ENCODE measurements at places on chromosomes 2 and 18.

GRCh38 chr2:66565291-66565690 lies 130.4 kb downstream of the MEIS1 start:
- no peak for DNase-seq

DNA sequence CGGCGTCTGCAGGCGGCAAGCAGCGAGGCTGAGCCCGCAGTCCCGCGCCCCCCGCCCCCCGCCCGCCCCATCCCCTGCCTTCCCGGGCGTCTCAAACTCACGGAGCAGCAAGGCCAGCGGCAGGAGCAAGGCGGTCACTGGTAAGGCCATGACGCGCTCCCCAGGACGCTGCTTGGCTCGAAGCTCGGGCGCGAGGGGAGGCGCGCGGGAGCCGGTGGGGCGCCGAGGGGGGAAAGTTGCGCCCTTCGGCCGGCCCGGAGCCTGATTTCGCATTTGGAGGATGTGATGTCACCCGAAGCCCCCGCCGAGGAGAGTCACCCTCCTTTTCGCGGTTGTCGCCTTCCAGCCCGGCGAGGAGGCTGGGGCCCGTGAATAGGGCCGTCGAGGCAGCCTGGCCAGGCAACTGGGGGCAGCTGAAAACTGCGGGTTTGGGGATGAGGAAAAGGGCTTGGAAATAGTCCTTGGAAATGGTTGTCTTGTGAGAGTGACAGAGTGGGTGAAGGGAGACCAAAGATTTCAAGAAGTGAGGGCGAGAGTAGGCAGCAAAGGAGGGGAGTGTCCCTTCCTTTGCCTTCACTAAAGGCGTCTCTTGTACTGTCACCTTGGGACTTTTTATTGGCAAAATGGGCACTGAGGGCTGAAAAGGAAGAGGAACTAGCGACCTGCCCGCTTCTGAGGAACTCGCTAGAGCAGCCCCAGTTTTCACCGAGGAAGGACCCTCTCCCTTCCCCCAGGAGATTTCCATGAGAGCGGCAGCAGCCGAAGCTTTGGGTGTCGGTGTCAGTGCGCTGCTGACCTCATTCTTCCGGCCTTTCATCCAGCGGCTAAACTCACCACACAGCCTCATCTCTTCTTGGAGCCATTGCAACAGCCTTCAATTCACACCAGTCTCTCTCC lies at the start of gene CD8A:
Gene CD8A, minus strand, starts transcription at position 238 of the 897 bp plus-strand sequence. Its CDS starts 88 bp downstream, at position 150.
- DNase-seq = peak; percentile 69

GRCh38 chr2:15931319-15931890 lies 8.9 kb upstream of the MYCN start:
- no peak for DNase-seq

- no peak for DNase-seq
Measured at GRCh38 chr2:216765761-216766262, 70.5 kb upstream of the IGFBP5 start.

DNA sequence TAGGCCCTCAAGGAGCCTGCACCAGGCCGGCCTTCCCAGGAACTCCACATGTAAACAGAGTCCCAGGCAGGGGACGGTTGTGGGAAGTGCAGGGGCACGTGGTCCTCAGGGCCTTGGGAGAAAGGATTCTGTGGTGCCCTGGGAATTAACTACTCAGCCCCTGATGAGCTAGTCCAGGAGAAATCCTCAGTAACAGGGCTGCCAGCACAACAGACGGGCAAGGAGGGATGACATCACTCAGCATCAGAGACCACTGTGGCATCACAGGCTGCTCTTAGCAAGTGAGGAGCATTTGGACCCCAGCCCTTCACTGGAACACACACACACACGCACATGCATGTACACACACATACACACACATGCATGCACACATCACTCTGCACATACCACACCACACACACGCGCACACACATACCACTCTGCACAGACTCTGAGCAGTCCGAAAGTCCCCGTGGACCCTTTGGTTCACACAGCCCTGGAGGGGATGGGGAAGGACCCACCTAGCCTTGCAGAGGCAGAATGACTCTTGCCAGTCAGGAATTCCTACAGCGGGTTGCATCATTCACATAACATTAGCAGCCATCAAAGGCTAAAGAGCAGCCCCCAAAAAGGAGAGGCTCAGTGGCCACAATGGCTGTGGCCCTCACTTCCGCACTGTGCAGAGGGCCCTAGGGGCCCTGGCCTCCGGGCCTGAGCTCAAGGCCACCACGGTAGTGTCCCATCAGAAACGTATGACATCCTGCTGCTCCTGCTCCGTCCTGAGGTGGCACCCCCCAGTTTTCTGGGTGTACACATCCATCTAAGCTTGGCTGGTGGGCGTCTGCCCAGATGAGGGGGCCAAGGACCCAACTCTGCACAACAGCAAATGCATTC lies 1.9 kb upstream of the NMUR1 start:
- no peak for DNase-seq

DNA sequence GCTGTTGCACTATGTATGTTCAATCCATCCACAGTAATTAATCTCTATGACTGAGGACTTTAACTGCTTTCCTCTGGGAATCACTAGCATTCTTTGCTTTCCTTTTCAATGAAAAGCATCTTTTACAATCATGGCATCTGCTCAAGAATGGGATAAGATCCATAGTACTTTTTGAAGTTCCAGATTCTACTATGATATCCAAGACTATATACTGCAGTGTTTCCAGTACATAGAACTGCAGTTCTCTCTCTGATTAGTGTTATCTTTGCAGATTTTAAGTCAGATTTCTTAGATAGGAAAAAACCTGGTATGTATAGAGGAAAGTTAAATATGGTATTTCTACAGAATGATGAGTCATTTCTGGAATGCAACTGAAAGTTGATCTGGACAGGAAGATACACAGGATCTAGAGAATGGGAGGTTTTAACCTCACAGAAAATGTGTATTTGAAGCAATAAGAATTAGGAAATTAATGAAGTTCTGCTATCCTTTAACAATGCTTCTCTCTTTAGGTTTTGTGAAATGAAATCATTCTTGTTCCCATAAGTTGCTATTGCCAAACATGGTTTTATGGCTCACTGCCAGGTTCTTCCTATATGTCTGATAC lies 670.7 kb downstream of the ERBB4 start:
- DNase-seq = no peak

DNA sequence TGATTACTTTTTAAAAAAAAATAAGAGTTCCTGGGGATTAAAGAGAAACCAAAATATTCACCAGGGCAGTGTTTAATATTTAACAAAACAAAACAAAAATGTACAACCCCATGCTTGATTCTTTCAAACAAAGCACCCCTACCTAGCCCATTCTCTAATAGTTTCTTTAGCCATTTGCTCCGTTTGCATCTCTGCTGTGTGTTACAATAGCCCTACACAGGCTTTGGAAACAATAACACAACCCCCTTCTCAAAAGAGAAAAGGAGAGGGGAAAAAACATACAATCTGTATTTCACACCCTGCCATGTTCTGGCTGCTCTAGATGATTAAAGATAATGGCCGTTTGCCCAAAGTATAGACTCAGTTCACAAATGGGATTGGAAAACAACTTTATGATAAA lies 302.9 kb downstream of the CPS1 start:
- DNase-seq = no peak

- no peak for DNase-seq
Measured at GRCh38 chr2:122358729-122359128, 603.3 kb downstream of the TSN start.

DNA sequence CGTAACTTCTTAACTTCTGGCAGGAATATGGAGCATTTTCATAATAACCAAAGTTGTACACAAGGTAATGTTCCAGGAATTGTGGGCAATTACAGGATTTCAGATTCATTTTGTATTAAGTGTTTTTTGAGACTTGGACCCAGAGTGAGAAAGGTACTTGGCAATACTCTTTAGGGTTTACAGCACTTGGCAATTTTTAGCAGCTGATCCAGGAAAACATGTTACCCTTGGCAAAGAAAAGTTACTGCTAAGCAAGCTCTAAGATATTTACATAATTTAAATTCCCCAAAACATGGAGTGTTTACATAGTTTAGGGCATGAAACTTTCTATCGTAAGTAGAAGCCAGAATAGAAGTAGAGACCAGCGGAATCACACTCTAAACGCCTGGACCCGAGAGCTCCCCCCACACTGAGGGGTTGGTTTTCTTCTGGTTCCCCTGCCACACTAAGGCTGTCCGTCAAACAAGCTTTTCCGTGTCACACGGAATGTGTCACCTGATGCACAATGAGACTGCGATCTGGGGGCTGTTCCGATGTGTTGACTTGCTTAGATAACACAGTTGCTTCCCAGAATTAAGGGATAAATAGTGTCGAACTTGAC lies 177.1 kb downstream of the PTGR3 start:
- DNase-seq = no peak

DNA sequence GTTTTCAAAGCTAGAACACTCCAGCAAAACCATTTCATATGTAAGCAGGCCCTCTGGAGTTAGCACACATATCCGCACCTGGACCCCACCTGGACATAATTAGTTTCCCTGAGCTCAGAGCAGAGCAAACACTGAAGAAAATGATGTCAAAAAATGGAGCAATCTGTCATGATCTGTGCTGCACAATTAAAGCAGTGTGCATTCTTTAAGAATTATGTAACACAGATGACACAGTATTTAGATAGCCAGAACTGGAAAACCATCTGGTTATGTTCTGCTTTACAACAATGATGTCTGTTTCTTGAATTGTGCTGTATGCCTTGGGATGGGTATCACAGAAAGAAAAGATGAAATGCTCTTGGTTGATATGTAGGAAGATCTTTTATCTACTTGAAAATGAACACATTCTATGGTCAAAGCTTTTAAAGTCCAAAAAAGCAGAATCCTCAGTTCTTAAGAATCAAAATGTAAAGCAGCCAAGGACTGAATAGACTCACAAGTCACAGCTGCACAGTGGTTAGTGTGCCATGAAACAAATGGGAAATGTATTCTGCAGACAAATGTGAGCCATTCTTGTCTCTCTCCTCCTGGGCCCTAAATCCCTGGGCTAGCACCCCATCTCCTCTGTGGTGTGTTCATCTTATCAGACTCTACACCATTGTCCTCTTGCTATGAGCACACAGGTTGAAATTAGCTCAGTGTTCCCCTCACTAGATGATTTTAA lies 36.8 kb downstream of the HRH4 start:
- no peak for DNase-seq

GRCh38 chr2:219507581-219508443 lies 6.5 kb upstream of the ASIC4 start:
- no peak for DNase-seq

- no peak for DNase-seq
Measured at GRCh38 chr18:74234326-74235171, 57.2 kb downstream of the CYB5A start.

GRCh38 chr2:186060744-186061440 lies 322.3 kb downstream of the FSIP2 start:
- DNase-seq = no peak

- no peak for DNase-seq
Measured at GRCh38 chr2:139079311-139079710, 299.1 kb upstream of the NXPH2 start.

- DNase-seq = no peak
Measured at GRCh38 chr2:9952286-9952737, 819 bp downstream of the GRHL1 start.

GRCh38 chr2:34785206-34785785 lies 1186.2 kb upstream of the FAM98A start:
- no peak for DNase-seq

GRCh38 chr2:11719230-11719977 lies 27.0 kb upstream of the LPIN1 start:
- no peak for DNase-seq

DNA sequence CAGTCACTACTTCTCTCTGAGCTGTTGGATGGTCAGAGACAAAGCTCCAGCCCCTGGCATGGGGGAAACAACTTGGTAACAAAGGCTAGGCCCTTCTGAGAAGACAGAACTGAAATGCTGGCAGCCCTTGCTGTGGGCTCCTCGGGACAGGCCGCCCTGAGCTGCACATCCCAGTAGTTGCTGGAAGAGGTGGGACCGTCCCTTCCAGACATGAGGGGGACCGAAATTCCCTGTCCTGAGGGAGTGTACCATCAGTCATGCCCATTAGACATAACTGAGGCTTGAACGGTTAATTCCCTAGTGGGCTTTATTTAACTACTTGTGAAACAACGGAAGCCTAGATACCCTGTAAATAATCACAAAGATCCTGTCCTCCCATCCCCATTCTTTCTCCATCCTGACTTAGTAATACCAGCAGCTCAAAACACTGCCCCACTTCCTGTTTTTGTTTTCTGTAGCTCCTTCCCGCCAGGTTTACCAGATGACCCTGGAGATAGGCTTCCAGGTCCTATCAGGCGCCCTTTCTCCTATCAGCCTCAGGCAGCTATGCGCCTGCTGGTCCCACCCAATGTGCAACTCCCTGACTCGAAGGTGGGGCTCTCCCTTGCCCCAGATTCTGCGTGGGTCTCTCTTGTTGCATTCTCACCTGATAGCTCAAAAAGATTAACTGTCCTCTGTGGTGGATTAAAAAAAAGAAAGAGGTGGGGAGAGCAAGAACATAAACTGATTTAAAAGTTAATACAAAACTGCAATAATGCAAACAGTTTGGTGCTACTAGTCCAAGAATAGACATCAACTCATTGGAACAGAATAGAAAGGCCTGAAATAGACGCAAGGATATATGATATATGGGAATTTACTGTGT lies 37.0 kb upstream of the NT5DC4 start:
- no peak for DNase-seq

GRCh38 chr2:152415231-152415642 lies 80.3 kb downstream of the FMNL2 start:
- DNase-seq = no peak

DNA sequence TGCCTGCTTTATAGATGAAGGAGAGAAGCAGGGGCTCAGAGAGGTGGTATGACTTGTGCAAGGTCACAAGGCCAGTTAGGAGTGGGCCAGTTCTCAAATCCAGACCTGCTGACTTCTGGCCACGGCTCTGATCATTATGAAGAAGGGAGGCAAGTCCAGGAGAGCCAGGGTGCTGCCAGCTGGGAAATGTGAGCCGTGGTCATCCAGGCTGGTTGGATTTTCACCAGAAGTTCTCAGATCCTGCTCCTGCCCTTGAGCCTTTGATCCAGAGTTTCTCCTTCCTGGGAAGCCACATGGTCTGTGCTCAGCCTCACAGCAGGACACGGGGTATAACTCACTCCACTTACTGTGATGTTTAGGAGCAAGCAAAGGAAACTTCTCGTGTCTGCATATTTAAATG lies 239.9 kb downstream of the KLHL29 start:
- no peak for DNase-seq

- no peak for DNase-seq
Measured at GRCh38 chr2:237412988-237413776, 782 bp downstream of the COL6A3 start.

- DNase-seq = no peak
Measured at GRCh38 chr2:109447776-109448175, 166.0 kb downstream of the SEPTIN10 start.
